ENCODE measurements at places on chromosomes 4 and X. TPM values are rescaled to one million over a fixed set of nuclear protein-coding genes. Genes with fewer than 3 reads are reported as not detected.

DNA sequence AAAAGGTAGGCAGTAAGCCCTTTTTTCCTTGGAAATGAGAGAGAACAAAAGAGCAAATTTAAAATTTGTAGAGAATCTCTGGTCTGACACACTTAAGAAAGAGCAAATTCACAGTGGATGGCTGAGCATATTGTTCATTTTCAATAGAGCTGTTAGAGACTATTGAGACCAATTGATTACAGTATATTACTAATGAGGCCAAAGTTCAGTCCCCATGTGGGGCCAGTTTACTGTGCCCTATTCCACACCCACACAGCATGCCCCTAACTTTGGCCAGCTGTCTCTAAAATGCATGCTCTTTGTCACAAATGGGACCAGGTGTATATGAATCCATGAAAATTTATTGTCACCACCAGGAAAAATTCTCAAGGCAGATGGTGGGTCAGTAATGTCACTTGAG, 470.5 kb downstream of the PCDH7 start:
- no peak for DNase-seq

The HPSE gene
- 2.0 TPM for total RNA-seq

DNA sequence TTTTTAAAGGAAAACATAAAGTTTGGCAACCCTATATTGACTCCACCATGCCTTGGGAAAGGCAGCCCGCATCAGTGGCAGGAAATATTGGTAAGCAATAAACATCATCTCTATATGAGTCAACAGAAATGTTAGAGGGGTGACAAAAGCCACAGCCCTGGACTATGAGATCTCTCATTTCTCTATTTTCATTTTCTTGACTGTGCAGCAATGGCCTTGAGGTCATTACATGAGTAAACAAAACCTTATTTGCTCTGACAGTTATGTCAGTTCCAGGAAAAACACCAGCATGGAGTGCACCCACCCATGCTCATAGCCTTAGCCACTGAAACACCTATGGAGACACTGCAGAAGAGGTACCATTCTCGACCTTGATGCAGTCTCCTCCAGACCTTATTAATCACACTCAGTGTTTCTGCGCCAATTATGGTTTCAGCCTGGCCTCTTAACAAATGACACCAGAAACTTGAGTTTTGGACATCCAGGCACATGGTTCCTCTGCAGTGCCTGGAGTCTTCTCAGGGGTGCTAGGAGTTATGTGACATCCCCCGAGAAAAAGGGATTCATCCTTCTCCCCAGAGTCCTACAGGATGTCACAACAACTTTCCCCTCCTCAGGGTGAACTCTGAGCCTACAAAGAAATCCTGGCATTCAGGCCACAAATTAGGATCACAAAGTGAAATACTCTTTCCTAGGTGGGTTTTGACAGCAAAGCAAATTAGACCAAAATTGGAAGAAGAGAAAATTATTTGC, 16.0 kb upstream of the HPGD start:
- no peak for DNase-seq

The MCF2 gene
- total RNA-seq = 0.39 TPM

GRCh38 chr4:156298230-156298629, 344.6 kb upstream of the CTSO start:
- DNase-seq = no peak

The ARHGAP10 gene
- total RNA-seq = 7.8 TPM

The NIPAL1 gene
- total RNA-seq = 13.1 TPM

The SMARCA1 gene
- total RNA-seq = 101 TPM

DNA sequence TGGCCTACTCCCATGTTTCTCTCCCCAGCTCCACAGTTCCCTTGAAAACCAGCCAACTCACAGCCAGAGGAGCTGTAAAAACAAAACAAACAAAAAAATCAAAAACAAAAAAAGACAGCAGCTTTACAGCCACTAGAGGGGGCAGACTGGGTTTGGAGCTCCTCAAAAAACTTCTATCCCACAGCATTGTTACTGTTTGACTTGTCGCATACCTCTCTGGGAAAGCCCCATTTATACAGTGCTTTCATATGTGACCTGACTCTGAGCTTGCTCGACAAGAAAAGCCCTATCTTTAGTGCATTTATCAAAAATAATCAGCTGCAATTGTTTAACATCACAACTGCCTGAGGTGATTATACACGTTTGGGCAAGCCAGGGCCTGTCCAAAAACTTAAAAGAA, 21.6 kb downstream of the TSPAN6 start:
- peak; percentile 40 for DNase-seq

DNA sequence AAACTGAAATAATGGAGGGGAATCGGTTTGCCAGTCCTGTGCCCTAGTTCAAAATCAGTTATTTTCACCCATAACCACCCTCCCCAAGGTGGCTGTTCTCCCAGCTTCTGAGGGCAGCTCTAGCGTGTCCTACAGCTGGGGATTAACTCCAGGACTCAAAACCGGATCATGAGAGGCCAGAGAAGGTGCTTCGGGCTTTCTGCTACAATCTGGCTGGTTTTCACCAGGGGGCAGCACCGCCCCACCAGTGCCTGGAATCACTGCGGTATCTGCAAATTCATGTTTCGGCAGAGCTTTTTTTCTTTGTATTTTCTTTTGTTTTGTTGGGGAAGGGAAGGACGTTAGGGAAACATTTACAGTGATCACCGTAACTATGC, 28.4 kb downstream of the PDHA1 start:
- DNase-seq = peak; percentile 71

The EMCN gene
- total RNA-seq = not detected

DNA sequence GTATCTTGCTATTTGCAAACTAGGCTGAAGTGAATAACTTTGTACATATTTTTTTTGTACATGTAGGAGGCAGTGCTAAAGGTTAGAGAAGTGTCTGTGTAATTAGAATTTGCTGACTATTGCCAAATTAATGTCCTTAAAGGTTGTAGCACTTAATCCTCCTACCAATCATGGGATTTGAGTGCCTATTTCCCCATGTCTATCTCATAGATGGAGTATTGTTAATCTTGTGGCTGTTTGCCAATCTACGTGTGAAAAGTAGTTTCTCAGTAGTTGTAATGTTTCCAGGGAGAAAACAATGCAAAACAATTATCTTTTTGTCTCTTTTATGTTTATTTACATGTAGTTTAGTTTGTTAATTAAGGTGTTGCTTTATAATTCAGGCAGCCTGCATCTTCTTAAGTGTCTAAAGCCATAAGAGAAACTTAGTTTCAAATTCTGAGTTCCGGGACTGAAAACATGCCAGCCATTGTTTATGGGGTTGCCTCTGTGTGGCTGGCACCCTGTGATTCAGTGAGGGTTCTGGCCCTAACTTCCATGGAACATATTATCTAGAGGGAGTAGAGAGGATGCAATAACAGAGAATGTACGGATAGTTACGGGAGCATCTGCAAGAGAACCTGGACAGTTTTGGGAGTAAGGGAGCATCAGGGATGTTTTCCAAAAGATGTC, 142.4 kb downstream of the KLHL8 start:
- DNase-seq = no peak

- DNase-seq = no peak
Measured at GRCh38 chr4:9969526-9970398, 51.5 kb downstream of the SLC2A9 start.

DNA sequence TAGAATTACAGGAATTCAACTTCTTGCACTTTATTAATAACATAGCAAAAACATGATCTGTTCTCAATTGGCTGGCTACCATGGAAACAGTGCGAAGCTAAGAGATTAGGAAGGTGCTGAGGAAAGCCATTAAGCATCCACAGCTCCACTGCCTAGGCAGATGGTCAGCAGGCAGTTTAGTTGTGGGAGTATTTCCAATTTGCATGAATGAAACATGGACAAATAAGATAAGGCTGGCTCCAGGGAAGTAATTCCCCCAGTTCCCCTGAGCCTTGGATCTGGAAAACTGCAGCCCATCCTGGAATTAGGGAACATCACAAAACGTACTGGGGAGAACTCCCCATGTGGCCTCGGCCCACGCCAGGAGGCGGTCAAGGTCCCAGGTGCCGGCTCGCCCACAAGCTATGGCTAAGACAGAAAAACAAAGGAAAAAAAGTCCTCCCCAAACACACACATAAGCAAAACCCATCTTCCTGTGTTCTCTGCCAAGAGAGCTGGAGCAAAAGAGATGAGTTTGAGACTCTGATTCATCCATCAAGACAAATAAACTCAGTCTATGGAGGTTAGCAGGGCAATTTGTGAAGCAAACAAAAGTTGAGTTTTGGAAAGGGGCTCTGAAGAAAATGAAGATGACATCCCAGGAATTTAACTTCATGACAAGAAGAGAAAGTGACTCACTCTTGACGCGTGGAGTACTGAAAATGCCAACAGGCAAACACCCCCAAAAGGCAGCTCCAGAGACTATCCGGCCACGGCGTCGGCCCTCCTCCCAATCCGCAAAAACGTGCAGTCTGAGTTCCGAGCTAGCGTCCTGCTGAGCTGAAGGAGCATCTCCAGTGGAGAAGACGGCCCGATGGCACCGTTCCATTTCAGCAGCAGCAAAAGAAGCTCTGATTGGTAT, 45.1 kb downstream of the IGFBP7 start:
- no peak for DNase-seq

GRCh38 chr4:182179105-182179504, 64.1 kb upstream of the TENM3 start:
- no peak for DNase-seq

The NKX3-2 gene
- total RNA-seq = 1.9 TPM

DNA sequence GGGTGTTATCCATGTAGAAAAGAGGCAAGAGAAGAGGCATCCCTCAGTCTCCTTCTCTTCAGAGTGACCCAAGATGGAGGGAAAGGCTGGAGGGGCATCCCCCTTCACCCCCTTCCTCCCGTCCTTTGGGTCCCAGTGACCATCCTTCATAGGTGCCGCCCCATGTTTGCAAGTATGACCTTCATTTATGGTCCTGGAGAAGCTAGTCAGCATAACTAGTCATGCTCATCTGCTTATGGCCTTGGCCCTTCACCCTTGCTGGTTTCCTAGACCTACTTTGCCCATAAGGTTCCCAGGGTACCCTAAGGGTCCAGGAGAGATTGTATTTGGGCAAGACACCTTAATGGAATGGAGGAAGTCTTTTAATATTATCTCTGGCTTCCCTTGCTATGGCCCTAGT, 46.7 kb downstream of the HMGB2 start:
- DNase-seq = no peak

DNA sequence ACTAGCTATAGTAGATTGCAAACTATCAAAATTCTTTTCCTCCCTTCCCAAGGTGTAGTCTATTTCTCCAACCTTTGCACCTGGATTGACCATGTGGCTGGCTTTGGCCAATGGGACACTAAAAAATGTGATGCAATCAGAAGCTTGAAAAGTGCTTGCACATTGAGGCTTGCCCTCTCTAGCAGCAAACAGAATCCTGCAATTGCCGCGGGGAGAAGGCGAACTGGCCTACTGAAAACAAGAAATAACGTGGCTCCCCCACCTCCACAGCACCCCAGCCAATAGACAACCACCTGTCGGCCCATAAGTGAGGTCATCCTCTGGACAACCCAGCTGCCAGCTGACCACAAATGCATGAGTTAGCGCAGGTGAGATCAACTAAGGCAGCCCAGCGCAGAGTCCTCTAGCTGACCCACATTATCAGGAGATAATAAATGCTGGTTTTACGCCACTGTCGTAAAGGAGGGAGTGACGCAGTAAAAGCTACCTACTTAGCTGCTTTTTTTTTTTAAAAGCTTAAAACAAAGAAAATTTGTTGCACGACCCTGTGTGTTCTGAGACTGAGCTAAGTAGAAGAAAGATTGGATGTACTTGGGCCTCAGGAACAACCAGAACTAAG, 95.2 kb downstream of the GK start:
- no peak for DNase-seq

The CPZ gene
- 36.4 TPM for total RNA-seq

The DIPK2B gene
- total RNA-seq = not detected

The RTL5 gene
- total RNA-seq = 1.2 TPM

- no peak for DNase-seq
Measured at GRCh38 chrX:148203531-148203930, 222.4 kb downstream of the FMR1NB start.

DNA sequence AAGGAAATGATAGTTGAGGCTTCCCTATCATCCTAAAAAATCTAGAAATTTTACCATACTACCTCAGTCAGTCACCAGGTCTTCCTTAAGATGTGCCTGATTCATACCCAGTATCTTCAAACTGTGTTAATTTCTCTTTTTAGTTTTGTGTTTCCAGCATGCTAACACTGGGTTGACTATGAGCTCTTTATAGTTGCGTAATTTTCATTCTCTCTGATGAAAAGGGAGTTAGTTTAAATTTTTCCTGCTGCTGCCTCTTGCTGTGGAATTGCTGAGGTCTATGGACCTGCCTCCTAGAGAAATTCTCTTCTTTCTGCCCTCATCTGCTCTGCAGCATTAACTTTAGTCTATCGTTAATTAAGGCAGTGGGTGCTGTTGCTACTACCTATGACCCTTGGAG, 66.6 kb downstream of the BANK1 start:
- DNase-seq = no peak

DNA sequence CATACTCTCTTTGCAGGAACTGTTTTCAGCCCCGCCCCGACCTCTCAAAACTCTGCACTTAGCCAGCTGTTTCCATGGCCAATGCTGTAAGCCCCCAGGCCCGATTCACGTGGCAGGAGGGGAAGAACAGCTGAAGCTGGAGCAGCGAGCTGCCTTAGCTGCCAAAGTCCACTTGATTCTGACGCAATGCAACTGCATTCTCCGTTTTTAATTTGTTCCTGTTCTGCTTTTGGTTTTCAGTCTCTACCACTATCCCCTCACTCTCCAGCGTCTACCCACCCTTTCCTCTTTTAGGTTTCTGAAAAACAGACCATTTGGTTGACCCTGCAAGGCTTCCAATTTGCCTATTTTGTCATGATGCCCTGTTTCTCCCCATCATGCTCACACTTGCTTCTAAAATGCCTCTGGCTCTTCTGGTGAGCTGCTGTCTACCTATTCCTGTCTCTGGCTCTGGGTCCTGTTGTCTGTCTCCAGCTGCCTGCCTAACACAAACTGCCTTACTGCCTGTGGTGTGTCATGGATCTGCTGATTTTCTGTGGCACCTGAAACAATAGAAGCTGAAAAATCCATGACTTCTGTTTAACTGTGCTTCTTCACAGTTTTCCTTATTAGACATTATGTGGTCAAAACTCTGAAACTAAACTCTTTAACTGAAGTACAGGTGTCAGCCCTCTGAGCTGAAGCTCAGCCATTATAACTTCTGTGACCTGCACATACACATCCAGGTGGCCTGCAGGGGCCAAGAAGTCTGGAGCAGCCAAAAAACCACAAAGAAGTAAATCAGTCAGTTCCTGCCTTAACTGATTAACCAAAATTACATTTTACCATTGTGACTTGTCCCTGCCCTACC, 160.5 kb upstream of the AGTR2 start:
- peak; percentile 56 for DNase-seq

DNA sequence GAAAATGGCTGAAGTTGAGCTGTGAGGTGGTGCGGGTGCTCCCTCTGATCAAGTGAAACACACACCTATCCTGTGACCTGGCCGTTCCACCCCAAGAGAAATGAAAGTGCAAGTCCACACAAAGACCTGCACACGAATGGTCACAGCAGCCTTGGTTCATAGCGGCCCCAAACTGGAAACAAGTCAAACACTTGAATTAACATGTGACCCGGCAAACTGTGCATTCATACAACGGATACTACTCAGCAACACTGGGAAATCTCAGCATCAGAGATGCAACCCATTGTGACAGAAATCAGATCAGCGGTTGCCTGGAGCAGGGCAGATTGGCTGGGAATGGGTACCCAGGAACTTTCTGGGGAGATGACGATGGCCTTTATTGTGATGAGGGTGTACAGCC, 7.6 kb downstream of the G6PD start:
- DNase-seq = no peak

The CYSLTR1 gene
- total RNA-seq = not detected

All from H9 (cell line).